ENCODE measurements at places on chromosomes 3 and 15.

GRCh38 chr3:175065497-175065896 is 206.4 kb downstream of the NAALADL2 start:
- H3K4me1 ChIP-seq, result no peaks in the 10 kb centered on the region
- no peaks in the 10 kb centered on the region for H3K36me3 ChIP-seq
- H3K27ac ChIP-seq, result no peak overlapping the region

DNA sequence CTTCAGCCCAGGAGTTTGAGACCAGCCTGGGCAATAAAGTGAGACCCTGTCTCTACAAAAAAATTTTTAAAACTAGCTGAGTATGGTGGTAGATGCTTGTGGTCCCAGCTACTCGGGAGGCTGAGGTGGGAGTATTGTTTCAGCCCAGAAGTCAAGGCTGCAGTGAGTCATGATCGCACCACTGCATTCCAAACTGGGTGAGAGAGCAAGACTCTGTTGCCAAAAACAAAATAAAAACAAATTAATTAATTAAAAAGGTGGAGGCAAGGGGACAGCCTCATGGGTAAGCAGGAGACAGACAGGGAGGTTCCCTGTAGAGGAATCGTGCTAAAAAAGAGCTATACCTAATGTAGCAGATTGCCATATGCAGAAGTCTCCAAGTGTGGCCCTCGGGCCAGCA is 12.6 kb downstream of the HAPLN3 start:
- no peaks in the 10 kb centered on the region for H3K27me3 ChIP-seq
- DNase-seq, result no peak
- no peaks in the 10 kb centered on the region for H3K4me1 ChIP-seq

- H3K36me3 ChIP-seq, result peaks cover 44% of the 10 kb centered on the region
- H3K27me3 ChIP-seq, result no peaks in the 10 kb centered on the region
- no peaks in the 10 kb centered on the region for H3K4me1 ChIP-seq
- H3K27ac ChIP-seq, result no peak overlapping the region
These were observed 17.9 kb upstream of the EMC3 start for GRCh38 chr3:10004506-10004905.

- no peak overlapping the region for H3K27ac ChIP-seq
- H3K27me3 ChIP-seq, result no peaks in the 10 kb centered on the region
- DNase-seq, result no peak
These were observed 1038.7 kb downstream of the IGSF11 start for GRCh38 chr3:117995842-117996437.

GRCh38 chr15:73053398-73053723 is 1.1 kb downstream of the NEO1 start:
- peaks cover 17% of the 10 kb centered on the region for H3K4me1 ChIP-seq
- H3K4me3 ChIP-seq, result peak overlapping the region; percentile 36
- peaks cover 22% of the 10 kb centered on the region for H3K27me3 ChIP-seq
- H3K27ac ChIP-seq, result peak overlapping the region; percentile 15
- no peaks in the 10 kb centered on the region for H3K36me3 ChIP-seq

DNA sequence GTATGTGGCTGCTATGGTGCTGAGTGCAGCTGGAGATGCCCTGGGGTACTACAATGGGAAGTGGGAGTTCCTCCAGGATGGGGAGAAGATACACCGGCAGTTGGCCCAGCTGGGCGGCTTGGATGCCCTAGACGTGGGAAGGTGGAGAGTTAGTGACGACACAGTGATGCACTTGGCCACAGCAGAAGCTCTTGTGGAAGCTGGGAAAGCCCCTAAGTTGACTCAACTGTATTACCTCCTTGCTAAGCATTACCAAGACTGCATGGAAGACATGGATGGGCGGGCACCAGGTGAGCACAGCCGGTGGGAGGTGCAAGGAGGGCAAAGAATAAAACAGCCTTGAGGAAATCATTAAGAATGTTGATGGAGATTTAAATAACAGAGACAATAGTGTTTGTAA is 2.9 kb downstream of the ADPRH start:
- no peaks in the 10 kb centered on the region for H3K27me3 ChIP-seq
- no peak for DNase-seq
- no peaks in the 10 kb centered on the region for H3K4me1 ChIP-seq
- no peaks in the 10 kb centered on the region for H3K36me3 ChIP-seq
- no peak overlapping the region for H3K4me3 ChIP-seq
- H3K27ac ChIP-seq, result no peak overlapping the region

DNA sequence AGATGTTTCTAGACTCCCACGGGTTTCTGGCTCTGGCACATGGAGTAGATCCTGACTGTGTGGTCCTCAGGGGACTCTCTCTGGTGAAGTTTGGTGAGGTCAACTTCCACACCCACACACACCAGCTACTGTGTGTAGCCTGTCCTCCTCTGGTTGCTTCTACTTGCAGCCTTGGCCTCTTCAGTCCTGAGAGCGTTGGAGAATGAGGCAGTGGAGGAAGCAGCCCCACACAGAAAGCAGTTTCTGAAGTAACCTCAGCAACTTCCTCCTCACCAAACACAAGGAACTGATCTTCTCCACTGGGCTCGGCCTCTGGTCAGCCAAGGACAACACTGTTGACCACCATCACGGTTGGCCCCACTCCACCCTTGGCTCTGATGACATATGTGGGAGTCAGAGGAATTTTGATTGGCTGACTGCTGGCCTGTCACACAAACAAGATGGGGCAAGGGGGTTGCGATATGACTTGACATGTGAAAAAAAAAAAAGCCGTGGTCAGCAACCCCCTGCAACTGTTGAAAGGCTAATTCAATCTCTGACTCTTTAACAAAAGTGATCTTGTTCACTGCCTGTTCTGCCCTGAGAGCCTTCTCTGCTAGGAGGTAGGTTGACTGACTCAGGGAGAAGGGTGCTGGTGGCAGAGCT is 19.6 kb downstream of the CD86 start:
- no peak for DNase-seq
- H3K4me1 ChIP-seq, result no peaks in the 10 kb centered on the region
- no peaks in the 10 kb centered on the region for H3K36me3 ChIP-seq
- no peak overlapping the region for H3K27ac ChIP-seq
- H3K4me3 ChIP-seq, result no peak overlapping the region

GRCh38 chr3:14411988-14412387 is 9.6 kb downstream of the SLC6A6 start:
- no peak overlapping the region for H3K4me3 ChIP-seq
- no peaks in the 10 kb centered on the region for H3K27me3 ChIP-seq
- peaks cover 36% of the 10 kb centered on the region for H3K36me3 ChIP-seq

- no peak for DNase-seq
- peaks cover 89% of the 10 kb centered on the region for H3K36me3 ChIP-seq
- no peaks in the 10 kb centered on the region for H3K27me3 ChIP-seq
- no peaks in the 10 kb centered on the region for H3K4me1 ChIP-seq
These were observed 6.8 kb upstream of the NCKIPSD start for GRCh38 chr3:48692551-48692950.

- no peak overlapping the region for H3K4me3 ChIP-seq
- H3K27ac ChIP-seq, result no peak overlapping the region
- H3K4me1 ChIP-seq, result no peaks in the 10 kb centered on the region
- no peaks in the 10 kb centered on the region for H3K36me3 ChIP-seq
These were observed 246.2 kb downstream of the LRTM1 start for GRCh38 chr3:54681706-54682105.

- no peaks in the 10 kb centered on the region for H3K4me1 ChIP-seq
- no peak overlapping the region for H3K4me3 ChIP-seq
- no peaks in the 10 kb centered on the region for H3K27me3 ChIP-seq
- H3K27ac ChIP-seq, result no peak overlapping the region
- no peaks in the 10 kb centered on the region for H3K36me3 ChIP-seq
These were observed 15.1 kb downstream of the GLCE start for GRCh38 chr15:69175536-69175935.

GRCh38 chr3:29333576-29333975 is 52.7 kb downstream of the RBMS3 start:
- H3K27ac ChIP-seq, result no peak overlapping the region
- H3K4me3 ChIP-seq, result no peak overlapping the region
- no peaks in the 10 kb centered on the region for H3K36me3 ChIP-seq

- no peak overlapping the region for H3K4me3 ChIP-seq
- no peaks in the 10 kb centered on the region for H3K4me1 ChIP-seq
- H3K36me3 ChIP-seq, result no peaks in the 10 kb centered on the region
- H3K27me3 ChIP-seq, result peaks cover 5% of the 10 kb centered on the region
These were observed 75.3 kb downstream of the TMEM108 start for GRCh38 chr3:133113526-133113925.

- peak; percentile 73 for DNase-seq
- peak overlapping the region; percentile 54 for H3K27ac ChIP-seq
- no peak overlapping the region for H3K4me3 ChIP-seq
- no peaks in the 10 kb centered on the region for H3K27me3 ChIP-seq
- H3K36me3 ChIP-seq, result no peaks in the 10 kb centered on the region
These were observed 104.4 kb upstream of the GOLGA6L6 start for GRCh38 chr15:20645956-20646355.

DNA sequence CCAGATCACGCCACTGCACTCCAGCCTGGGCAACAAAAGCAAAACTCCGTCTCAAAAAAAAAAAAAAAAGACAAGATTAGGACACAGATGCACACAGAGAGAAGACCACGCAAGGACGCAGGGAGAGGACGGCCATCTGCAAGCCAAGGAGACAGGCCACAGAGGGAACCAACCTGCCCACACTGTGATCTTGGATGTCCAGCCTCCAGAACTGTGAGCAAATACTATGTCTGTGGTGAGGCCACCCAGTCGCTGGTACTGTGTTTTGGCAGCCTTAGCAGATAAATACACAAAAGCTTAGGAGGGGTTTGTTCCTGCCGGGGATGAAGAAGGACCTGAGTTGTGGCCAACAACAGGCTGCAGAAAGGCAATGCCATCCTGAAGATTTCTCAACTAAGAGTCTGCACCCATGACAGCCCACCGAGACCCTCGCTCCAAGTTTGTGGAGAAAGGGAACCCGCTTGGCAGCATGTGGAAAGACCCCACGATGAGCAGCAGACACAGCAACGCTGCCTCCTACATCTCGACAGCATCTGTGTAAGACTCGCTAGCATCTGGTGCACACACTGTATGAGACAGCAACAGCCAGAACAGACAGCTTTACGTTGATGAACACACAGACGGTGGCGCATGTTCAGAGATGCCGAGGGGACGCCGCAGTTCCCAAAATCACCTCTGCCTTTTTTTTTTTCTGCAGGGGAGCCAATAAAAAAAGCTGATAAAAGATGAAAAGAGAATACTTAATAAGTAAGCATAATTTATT is 13.7 kb downstream of the CYFIP1 start:
- no peaks in the 10 kb centered on the region for H3K27me3 ChIP-seq
- no peak for DNase-seq
- H3K27ac ChIP-seq, result no peak overlapping the region
- no peak overlapping the region for H3K4me3 ChIP-seq
- H3K4me1 ChIP-seq, result no peaks in the 10 kb centered on the region
- no peaks in the 10 kb centered on the region for H3K36me3 ChIP-seq

GRCh38 chr3:139577909-139578308 is 38.4 kb upstream of the RBP1 start:
- H3K4me1 ChIP-seq, result no peaks in the 10 kb centered on the region
- no peak overlapping the region for H3K27ac ChIP-seq
- no peaks in the 10 kb centered on the region for H3K27me3 ChIP-seq

- no peak overlapping the region for H3K4me3 ChIP-seq
- H3K4me1 ChIP-seq, result no peaks in the 10 kb centered on the region
- H3K27ac ChIP-seq, result no peak overlapping the region
- DNase-seq, result no peak
These were observed 53.7 kb upstream of the GYG1 start for GRCh38 chr3:148937467-148938255.

GRCh38 chr3:185049710-185050109 is 103.2 kb downstream of the C3orf70 start:
- H3K4me3 ChIP-seq, result no peak overlapping the region
- peaks cover 51% of the 10 kb centered on the region for H3K36me3 ChIP-seq

- no peak for DNase-seq
- no peak overlapping the region for H3K4me3 ChIP-seq
- H3K27me3 ChIP-seq, result peaks cover 7% of the 10 kb centered on the region
- H3K27ac ChIP-seq, result no peak overlapping the region
- no peaks in the 10 kb centered on the region for H3K36me3 ChIP-seq
- H3K4me1 ChIP-seq, result no peaks in the 10 kb centered on the region
These were observed 11.2 kb downstream of the ACAN start for GRCh38 chr15:88814393-88814792.

DNA sequence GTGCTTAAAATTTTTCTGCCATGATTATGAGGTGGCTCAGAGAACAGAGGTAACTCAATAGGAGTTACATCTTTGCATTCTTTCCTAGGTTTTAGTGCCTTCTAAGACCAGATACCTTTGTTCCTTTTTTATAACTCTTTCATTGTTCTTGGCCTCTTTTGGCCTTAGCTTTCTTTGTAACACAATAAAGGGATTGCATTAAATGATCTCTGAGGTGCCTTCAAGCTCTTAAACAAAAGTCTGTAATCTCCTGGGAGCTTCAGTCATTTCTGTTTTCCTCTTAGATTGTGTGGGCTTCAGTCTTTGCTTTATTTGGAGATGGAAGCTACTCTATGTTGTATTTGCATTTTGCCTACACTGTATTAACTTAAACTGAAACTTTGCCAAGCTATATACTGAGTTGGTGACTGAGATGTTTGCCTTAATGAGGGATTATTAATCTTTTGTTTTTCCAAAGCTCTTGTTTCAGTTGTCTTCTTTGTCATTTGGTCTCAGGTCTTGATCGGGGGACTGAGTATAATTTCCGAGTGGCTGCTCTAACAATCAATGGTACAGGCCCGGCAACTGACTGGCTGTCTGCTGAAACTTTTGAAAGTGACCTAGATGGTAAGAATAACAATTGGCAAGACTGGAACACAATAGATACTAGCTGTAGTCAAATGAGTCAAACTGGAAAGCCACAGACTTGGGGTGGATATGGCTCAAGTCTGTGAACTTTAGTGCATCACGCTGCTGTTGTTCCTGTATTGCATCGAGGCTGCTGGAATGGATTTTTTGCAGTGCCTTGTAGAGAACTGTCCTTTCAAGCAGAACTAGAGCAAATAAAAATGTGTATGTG is 110.3 kb downstream of the HCN4 start:
- no peaks in the 10 kb centered on the region for H3K36me3 ChIP-seq
- no peak overlapping the region for H3K4me3 ChIP-seq
- no peak for DNase-seq
- no peak overlapping the region for H3K27ac ChIP-seq
- H3K4me1 ChIP-seq, result no peaks in the 10 kb centered on the region

- H3K27ac ChIP-seq, result no peak overlapping the region
- H3K36me3 ChIP-seq, result no peaks in the 10 kb centered on the region
- no peak for DNase-seq
- no peaks in the 10 kb centered on the region for H3K4me1 ChIP-seq
- no peaks in the 10 kb centered on the region for H3K27me3 ChIP-seq
- no peak overlapping the region for H3K4me3 ChIP-seq
These were observed 44.6 kb downstream of the EEFSEC start for GRCh38 chr3:128197855-128198254.

GRCh38 chr3:51271172-51271571 is 113.9 kb upstream of the MANF start:
- H3K4me1 ChIP-seq, result peaks cover 17% of the 10 kb centered on the region
- no peak overlapping the region for H3K4me3 ChIP-seq
- DNase-seq, result peak; percentile 57
- H3K27ac ChIP-seq, result peak overlapping the region; percentile 66
- no peaks in the 10 kb centered on the region for H3K36me3 ChIP-seq
- peaks cover under 1% of the 10 kb centered on the region for H3K27me3 ChIP-seq

All from DND-41 (cell line).